Bladder microvascular endothelial cell (primary cell): ENCODE measurements at places on chromosomes 4 and X. TPM values are rescaled to one million over a fixed set of nuclear protein-coding genes. Genes with fewer than 3 reads are reported as not detected.

Gene BEX5
- 0.16 TPM in 1 of 2 replicates, not detected in the other for total RNA-seq

Gene HTN3
- not detected in 2 replicates for total RNA-seq

Gene P2RY10
- not detected in 2 replicates for total RNA-seq

Gene ALPK1
- total RNA-seq: 4.2 and 5.3 TPM in 2 replicates

Gene RBMXL3
- not detected in 2 replicates for total RNA-seq

Gene RAB40A
- 0.13 TPM in 1 of 2 replicates, not detected in the other for total RNA-seq

Gene SPACA5
- total RNA-seq: not detected in 2 replicates

Gene LRCH2
- total RNA-seq: 2.9 and 11.2 TPM in 2 replicates

Gene GAB3
- total RNA-seq: 8.3 and 13.9 TPM in 2 replicates

Gene SCRG1
- under 0.01 TPM in 2 replicates for total RNA-seq

Gene PNCK
- total RNA-seq: not detected in 2 replicates

Gene DAPP1
- not detected in 2 replicates for total RNA-seq

Gene BANK1
- total RNA-seq: 0.06 and 0.16 TPM in 2 replicates

Gene HSPA4L
- total RNA-seq: 2.4 and 14.5 TPM in 2 replicates

Gene TGIF2LX
- total RNA-seq: not detected in 2 replicates

Gene NMU
- total RNA-seq: 0.38 TPM in 1 of 2 replicates, not detected in the other

Gene FGFBP2
- total RNA-seq: not detected in 2 replicates

Gene TRIM61
- not detected in 2 replicates for total RNA-seq

Gene ARSD
- total RNA-seq: 16.0 and 29.7 TPM in 2 replicates

Gene TET2
- total RNA-seq: 6.3 and 18.9 TPM in 2 replicates

Gene PAGE5
- total RNA-seq: not detected in 2 replicates

Gene SLC49A3
- total RNA-seq: 4.4 and 5.9 TPM in 2 replicates

Gene DNASE1L1
- 70.6 and 90.2 TPM in 2 replicates for total RNA-seq

Gene NOX1
- total RNA-seq: not detected in 2 replicates

Gene ATXN3L
- total RNA-seq: not detected in 2 replicates

Gene SCML2
- total RNA-seq: 0.65 and 2.5 TPM in 2 replicates

Gene PABPC5
- total RNA-seq: 0.49 and 0.94 TPM in 2 replicates

Gene G3BP2
- 113 and 184 TPM in 2 replicates for total RNA-seq

Gene KDR
- 209 and 260 TPM in 2 replicates for total RNA-seq

Gene PROM1
- under 0.01 and 0.13 TPM in 2 replicates for total RNA-seq

Gene MAGED4
- total RNA-seq: 6.2 and 43.7 TPM in 2 replicates

Gene TAPT1
- 6.8 and 23.5 TPM in 2 replicates for total RNA-seq
